ENCODE measurements at places on chromosomes 11 and 22.

- no peak for DNase-seq
Observed at GRCh38 chr11:94635072-94635471, 67.9 kb downstream of the PIWIL4 start.

- DNase-seq, result no peak
Observed at GRCh38 chr22:36343720-36344105, 44.1 kb downstream of the MYH9 start.

GRCh38 chr22:48081281-48081680, 1318.8 kb downstream of the TBC1D22A start:
- no peak for DNase-seq

- DNase-seq, result no peak
Observed at GRCh38 chr11:44876906-44877305, 73.8 kb downstream of the TP53I11 start.

GRCh38 chr11:11426226-11426952, 73.3 kb upstream of the CSNK2A3 start:
- no peak for DNase-seq
